ENCODE measurements at places on chromosomes 6 and 20. TPM values are rescaled to one million over a fixed set of nuclear protein-coding genes. Genes with fewer than 3 reads are reported as not detected.

GRCh38 chr6:14546036-14546435 is 428.5 kb downstream of the CD83 start:
- DNase-seq, result no peak

DNA sequence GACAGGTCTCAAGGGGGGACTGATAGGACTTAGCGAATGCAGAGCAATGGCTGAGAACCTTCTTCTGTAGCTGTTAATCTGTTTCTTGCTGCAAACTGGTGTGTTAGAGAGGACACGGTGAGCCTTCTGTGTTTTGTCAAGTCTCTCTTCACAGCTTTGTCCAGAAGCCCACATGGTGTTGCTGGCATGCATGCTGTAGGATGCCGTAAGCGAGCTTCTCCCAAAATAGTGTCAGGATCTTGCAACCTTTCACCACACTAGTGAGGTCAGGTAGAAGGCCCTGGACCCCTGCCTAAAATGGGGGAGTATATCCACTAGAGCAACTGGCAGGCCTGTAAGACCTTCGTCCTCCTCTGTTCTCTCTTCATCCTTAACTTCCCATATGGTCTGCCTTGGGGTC is 51.9 kb upstream of the GLP1R start:
- no peak for DNase-seq

DNA sequence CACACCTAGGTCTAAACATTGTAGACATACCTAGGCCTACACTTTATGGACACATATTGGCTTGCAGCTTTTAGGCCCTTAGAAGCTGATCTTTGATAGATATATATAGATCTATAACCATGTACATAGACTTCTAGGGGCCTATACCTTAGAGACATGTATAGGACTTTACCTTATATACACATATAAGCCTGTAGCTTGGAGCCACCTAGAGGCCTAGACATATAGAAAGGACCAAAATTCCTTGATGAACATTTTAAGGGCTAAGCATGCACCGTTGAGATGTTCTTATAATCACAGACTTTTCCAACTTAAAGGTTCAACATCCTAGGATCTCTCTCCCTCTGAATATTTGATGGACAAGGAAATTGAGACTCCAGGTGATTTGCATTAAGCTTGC is 371.7 kb upstream of the SASH1 start:
- no peak for DNase-seq

- no peak for DNase-seq
These were observed 45.6 kb upstream of the CHRNA4 start for GRCh38 chr20:63406617-63407245.

DNA sequence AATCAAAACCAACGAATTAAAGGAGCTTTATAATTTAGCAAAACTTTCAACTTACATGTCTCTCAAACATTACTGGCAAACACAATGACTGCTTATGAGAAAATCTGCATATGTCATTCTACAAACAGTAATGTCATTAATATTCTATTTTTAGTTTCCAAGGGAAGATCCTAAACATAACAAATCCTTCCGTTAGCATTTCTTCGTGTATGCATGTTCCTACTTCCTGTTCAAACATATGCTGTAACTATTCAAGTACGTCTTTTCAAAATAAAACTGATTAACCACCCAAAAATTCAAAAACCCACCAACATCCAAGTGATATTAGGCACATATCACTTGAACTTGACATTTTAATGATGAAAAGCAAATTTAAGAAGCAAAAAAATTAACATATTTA is 131.3 kb downstream of the HACE1 start:
- no peak for DNase-seq

- peak; percentile 55 for DNase-seq
These were observed at the start of gene MOXD1 for GRCh38 chr6:132400883-132401617. Gene MOXD1 (minus strand): TSS chr6:132401475. CDS start chr6:132401426, 49 bp downstream.

GRCh38 chr6:132690678-132691077 is 23.2 kb downstream of the VNN1 start:
- DNase-seq, result no peak

DNA sequence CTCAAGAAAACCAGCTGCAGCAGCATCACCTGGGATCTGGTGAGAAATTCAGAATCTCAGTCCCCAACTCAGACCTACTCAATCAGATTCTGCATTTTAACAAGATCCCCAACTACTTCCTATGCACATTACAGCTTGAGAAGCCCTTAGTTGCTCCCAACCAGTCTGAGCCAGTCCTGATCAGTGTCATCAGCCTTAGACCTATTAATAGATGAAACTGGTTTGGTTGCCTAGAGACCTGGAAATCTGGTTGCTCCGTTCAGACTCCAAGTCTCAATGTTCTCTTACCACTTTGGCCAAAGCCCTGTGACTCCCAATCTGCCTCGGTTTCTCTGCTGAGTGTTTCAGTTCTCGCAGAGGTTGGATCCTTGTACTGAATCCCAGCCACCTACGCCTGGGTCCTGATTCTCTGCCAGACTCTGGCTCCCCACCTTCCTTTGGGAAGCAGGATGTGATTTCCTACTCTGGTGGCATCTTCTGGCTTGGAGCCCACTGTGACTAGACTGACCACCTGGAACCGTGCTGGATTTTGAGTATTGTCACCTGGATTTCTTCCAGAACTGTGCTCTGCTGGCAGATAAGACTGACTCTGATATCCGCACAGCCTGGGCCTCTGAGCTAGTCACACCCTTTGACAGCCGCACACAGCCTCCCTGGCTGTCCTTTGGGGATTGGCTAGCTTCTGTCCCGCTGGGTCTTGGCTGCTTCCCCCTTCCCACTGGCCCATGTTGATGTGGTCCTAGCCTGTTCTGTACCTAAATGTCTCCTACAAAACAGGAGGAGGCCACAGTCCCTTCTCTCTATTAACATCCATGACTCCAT is 20.3 kb upstream of the ATXN1 start:
- DNase-seq, result no peak

- no peak for DNase-seq
These were observed 461.3 kb downstream of the KIF16B start for GRCh38 chr20:16111852-16112412.

DNA sequence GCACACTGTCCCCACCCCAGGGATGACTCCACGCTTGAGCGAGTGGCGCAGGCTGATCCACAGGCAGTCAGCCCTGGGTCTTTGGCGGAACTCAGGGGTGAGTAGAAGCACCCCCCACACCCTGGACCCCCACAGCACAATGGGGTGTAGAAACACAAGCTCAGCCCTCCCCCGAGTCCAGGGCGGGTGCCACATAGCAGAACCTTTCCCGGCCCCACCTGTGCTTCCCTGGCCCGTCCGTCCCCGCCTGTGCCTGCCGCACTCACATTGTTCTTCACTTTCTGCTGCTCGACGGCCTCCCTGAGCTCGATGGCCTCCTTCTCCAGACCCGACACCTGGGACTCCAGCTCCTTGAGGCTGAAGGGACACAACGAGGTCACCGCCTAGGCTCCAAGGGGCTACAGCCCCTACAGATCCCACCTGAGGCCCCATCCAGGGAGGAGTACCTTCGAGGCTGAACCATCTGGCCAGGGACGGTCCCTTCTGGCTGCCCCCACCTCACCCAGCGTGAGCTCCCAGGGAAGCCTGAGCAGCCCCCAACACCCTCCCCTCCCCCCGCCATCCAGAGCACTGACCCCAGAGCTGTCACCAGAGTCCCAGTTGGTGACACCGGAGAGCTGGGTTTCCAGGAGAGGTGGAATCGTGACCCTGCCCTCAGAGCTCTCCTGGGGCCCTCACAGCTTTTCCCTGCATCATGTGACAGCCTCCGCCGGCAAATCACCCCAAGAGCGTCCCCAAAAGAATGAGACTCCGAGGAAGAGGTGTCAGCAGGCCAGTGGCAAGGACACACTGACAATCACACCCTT is 55.6 kb downstream of the DSTN start:
- no peak for DNase-seq

- no peak for DNase-seq
These were observed 56.8 kb downstream of the EIF2S2 start for GRCh38 chr20:34055290-34055689.

DNA sequence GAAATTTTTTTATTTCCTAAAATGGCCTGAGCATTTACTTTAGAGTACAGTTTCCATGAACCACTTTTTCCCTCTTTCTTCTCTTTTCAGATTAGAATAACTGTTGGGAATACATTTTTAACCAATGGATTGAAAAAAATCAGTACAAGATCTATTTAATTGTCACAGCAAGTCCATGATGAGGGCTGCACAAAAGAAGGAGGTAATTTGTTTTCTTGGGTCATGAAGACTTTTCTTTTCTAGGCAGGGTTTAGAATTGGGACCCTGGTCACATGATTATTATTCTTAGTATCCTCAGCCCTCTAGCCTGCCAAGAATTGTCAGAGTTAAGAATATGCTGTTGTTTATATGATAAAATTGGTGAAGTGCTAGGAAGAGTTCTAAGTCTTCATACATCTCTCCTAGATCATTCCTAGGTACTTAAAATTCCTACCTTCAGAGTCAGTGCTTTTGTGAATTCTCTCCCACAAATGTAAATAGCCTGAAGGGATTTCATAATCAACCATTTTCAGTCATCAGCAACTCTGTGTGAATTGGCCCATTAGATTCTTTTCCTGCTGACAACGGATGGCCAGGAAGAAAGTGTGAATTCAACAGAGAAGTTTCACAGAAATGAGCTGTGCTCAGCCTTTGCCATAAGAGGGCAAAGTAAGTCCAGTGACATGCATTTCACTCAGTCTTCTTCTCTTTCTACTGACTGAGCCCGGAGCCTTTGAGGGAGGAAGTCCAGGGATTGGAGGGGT is 32.4 kb upstream of the TPBG start:
- peak; percentile 3 for DNase-seq

DNA sequence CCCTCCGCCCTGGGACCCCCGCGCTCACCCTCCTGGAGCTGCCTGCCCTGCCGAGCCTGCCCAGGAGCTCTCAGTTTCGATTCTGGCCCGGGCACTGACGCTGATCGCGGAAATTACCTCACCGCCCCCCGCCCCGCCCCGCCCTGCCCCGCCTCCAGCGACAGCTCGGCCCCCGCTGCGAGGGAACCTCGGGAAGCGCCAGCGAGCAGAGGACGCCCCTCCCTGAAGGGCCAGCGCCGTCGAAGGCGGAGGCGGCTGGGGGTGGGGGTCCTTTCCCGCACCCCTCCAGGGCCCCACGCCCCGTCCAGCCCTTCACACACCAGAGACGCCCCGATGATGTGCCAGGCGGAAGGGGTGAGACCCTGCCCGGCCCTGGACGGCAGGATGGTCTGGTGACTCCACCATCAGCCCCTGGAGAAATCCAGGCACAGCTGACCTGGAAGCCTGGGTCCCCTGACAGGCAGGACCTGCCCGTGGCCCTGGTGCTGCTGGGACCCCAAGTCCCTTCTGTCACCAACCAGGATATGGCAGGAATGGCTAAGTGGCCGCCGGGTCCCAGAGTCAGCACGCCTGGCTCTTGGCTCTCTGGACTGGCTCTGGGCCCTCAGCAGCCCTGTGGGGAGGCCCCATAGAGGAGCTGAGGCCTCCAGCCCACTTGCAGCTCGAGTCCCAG is at the start of gene HELZ2:
Gene HELZ2, minus strand, starts transcription at position 84 of the 673 bp plus-strand sequence. CDS start 1,854 bp downstream, outside the sequence.
- peak; percentile 43 for DNase-seq

DNA sequence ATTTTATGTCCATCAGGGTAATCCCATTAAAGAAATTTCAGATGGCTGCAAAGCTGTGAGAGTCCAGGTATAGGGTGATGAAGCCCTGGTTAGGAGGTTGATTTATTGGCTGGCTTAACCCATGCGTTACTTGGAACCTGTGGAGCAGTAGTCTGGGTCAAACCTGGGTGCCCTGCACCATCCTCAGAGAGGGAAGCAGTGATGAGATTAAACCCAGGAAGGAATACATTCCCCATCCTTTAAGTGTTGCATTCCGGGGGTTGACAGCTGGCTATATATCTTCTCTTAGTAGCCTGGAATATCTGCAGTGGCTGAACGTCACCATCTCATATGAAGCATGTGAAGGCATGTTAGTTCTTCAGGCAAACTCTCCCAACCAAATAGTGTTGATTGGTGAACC is 44.9 kb upstream of the JAG1 start:
- DNase-seq, result no peak

DNA sequence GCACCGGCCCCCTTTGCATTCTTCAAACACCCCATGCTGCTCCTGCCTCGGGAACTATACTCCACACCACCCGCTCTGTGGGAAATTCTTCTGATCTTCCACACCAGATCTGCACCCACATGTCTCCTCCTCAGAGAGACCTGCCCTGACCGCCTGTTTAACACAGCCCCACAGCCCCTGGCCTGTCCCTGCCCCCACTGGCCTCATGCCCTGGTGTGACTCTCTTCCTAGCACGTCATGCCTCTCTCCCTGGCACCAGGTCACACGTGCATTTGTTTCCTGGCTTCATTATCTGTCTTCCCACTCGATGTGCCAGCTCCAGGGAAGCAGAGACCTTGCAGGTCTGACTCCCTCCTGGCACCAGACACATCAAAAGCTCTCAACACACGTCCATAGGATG is 79.6 kb downstream of the ANKRD60 start:
- DNase-seq, result no peak

DNA sequence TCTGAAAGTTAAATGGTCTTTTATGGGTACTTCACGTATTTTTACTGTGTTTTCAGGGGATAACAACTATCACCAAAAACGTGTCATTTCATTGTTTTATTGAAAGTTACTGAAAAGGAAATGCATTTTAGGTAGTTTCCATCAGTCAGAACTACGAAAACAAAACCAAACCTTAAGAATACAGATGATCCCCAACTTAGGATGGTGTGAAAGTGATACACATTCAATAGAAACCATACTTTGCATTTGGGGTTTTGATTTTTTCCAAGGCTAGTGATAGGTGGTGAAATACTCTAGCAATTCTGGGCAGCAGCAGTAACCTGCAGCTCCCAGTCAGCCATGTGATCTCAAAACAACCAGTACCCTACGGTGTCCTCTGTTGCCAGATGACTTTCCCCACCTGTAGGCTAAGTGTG is 25.9 kb upstream of the EFHC1 start:
- DNase-seq, result no peak

GRCh38 chr20:25544311-25544710 is 41.0 kb downstream of the NINL start:
- DNase-seq, result no peak

DNA sequence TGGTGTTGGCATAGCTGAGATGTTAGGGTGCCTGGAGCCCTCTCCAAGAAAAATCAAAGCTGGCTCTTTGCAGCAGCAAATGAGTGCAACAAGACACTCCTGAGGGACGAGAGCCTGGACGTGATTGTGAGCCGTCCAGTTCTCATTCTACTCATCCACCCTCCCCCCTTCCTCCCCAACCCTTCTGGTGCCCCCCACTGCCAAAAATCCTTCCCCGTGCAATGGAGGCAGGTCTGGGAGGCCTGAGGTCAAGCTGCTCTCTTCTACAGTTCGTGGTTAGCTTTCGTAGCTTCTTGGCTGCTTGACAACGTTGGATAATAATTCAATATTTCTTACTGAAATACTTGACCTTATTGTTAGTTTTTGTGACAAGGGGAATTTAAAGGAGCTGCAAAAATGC is 185.3 kb upstream of the SUPT3H start:
- no peak for DNase-seq

The PTCHD4 gene
- 23.6 TPM for total RNA-seq

The MYCT1 gene
- total RNA-seq, result not detected

The MUCL3 gene
- not detected for total RNA-seq

The OR2B6 gene
- total RNA-seq, result not detected

The AIF1 gene
- total RNA-seq, result not detected

The FAM209A gene
- not detected for total RNA-seq

The COL12A1 gene
- total RNA-seq, result 31.5 TPM

The RAET1L gene
- not detected for total RNA-seq

All from LHCN-M2 (cell line).